ENCODE measurements at places on chromosomes 13 and 19. TPM values are rescaled to one million over a fixed set of nuclear protein-coding genes. Genes with fewer than 3 reads are reported as not detected.

GRCh38 chr13:27339299-27339698, 68.7 kb downstream of the RASL11A start:
- H3K4me3 ChIP-seq = no peak overlapping the region
- no peaks in the 10 kb centered on the region for H3K27me3 ChIP-seq
- no peak overlapping the region for H3K27ac ChIP-seq
- H3K4me1 ChIP-seq = no peaks in the 10 kb centered on the region

- H3K36me3 ChIP-seq = no peaks in the 10 kb centered on the region
- H3K27me3 ChIP-seq = no peaks in the 10 kb centered on the region
- H3K4me1 ChIP-seq = peaks cover 9% of the 10 kb centered on the region
- H3K27ac ChIP-seq = no peak overlapping the region
Observed at GRCh38 chr13:112756967-112757758, 67.3 kb downstream of the ATP11A start.

The ZNF649 gene
- total RNA-seq = 23.8 TPM

The KIRREL2 gene
- 0.16 TPM for total RNA-seq

The LRG1 gene
- not detected for total RNA-seq

The CEACAM4 gene
- total RNA-seq = 0.83 TPM

DNA sequence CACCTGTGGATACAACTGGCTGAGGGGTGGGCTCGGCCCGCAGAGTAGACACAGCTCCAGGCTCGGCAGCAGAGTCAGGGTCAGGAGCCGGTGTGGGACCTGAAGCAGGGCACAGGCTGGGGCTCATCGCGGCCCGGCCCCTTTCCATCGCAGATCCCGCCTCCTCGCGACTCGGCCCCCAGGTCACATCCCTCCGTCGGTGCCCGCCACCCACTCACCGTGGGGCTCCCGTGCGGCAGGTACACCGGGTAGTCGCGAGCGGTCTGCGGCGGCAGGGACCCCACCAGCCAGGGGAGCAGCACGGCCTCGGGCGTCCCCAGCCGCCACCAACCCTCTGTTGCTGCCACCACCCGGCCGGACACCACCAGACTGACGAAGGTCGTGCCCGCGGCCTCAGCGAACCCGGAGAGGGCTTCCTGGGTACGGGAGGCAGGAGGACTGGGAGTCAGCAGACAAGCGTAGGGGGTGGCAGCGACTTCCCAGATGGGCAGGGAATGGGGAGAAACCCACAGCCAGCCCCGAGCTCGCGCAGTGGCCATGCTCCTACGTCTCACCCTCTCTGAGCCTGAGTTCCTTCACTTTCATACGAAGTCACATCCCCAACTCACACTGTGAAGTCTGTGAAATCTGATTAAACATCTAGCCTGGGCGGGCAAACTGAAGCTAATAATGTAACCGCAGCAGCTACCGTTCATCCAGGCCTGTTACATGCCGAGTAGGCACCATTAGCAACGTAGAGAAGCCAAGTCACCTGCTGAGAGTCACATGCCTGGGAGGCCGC, 3.7 kb downstream of the FUZ start:
- H3K27me3 ChIP-seq = no peaks in the 10 kb centered on the region
- H3K27ac ChIP-seq = peak overlapping the region; percentile 61
- no peaks in the 10 kb centered on the region for H3K4me1 ChIP-seq
- H3K4me3 ChIP-seq = peak overlapping the region; percentile 71
- H3K36me3 ChIP-seq = peaks cover 3% of the 10 kb centered on the region

The PSG2 gene
- total RNA-seq = not detected

The GNG7 gene
- total RNA-seq = 4.7 TPM

DNA sequence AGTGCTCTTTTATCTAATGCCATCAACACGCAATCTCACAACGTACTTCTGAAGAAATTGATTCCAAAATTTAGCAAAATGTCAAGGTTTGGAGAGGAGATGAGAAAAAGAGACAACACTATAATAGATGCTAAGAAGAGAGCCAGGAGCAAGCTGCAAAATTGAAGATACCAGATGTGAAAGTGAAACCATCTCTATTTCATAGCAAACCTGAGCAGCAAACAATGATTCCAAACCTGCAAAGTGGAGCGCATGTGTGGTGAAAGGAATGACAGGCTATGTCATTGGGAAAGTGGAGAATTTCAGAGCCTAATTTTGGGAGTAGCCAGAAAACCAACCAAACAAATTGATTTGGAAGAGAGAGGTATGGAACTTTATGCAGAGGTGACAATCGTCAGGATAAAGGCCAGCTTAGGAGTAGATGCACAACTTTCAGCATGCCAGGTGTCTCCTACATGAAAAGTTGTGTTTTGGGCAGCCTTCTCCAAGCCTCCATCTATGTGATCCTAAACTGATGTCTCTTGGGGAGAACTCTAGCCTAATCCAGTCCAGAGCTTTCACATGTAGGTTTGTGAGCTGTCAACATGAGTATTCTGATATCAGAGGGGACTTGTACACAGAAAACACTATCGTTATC, 158.4 kb upstream of the FNDC3A start:
- H3K27ac ChIP-seq = peak overlapping the region; percentile 26
- no peaks in the 10 kb centered on the region for H3K27me3 ChIP-seq
- H3K36me3 ChIP-seq = no peaks in the 10 kb centered on the region

The RASIP1 gene
- total RNA-seq = 0.65 TPM
